ENCODE measurements at places on chromosomes 6 and 20.

GRCh38 chr6:126927841-126928240 is 190.6 kb upstream of the RSPO3 start:
- DNase-seq: no peak

DNA sequence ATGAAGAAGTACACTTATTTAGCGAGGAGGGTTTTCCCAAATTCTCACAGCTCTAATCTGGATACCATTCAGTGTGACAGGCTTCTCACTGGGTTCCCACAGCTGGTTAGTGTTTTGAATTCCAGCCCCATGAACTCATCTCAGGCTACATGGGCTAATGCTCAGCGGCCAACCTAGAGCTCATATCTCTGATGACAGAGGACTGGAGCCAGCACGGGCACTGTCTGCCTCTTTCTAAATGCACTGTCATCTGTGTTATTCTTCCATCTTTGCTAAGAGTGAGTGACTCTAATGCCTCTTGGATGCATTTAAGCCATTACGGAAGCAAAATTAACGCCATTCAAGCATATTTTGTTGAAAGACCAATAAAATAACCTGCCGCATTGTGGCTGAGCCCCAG is 308.9 kb upstream of the JAG1 start:
- peak; percentile 92 for DNase-seq

DNA sequence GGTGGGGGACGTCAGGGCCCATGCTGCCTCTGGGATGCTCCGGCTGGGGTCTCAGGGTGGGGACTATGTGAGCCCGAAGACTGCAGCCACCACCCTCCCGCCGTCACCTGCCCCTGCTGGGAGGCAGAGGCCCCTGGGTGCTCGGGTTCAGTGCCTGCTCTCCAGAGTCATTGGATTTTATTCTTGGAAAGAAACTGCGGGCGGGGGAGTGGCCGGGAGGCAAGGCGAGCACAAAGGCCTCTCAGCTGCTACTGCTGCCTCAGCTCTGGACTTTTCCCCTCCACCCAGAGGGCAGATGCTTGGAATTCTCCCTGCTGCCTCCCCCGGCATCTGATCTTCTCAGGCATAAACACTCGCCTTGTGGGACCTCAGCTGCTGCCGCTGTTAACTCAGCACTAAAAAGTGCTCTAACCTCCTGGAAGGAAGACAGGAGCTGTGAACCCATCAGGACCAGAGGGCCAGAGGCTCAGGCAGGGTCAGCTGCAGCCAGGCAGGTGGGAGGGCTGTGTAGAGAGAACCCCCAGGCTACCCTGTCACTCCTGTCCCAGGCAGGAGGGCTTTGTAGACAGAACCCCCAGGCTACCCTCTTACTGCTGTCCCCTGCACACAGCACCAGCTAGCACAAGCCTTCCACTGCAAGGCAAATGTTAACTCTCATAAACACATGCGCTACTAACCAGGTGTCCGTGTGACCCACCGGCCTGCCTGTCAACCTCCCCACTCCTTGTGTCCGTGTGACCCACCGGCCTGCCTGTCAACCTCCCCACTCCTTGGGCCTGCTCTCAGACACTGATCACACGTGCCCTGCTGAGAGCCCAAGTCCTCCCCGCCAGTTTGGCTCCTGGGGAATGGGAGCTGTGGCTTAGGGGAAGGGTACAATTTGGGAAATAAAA is 9.4 kb upstream of the FRMD1 start:
- peak; percentile 76 for DNase-seq

DNA sequence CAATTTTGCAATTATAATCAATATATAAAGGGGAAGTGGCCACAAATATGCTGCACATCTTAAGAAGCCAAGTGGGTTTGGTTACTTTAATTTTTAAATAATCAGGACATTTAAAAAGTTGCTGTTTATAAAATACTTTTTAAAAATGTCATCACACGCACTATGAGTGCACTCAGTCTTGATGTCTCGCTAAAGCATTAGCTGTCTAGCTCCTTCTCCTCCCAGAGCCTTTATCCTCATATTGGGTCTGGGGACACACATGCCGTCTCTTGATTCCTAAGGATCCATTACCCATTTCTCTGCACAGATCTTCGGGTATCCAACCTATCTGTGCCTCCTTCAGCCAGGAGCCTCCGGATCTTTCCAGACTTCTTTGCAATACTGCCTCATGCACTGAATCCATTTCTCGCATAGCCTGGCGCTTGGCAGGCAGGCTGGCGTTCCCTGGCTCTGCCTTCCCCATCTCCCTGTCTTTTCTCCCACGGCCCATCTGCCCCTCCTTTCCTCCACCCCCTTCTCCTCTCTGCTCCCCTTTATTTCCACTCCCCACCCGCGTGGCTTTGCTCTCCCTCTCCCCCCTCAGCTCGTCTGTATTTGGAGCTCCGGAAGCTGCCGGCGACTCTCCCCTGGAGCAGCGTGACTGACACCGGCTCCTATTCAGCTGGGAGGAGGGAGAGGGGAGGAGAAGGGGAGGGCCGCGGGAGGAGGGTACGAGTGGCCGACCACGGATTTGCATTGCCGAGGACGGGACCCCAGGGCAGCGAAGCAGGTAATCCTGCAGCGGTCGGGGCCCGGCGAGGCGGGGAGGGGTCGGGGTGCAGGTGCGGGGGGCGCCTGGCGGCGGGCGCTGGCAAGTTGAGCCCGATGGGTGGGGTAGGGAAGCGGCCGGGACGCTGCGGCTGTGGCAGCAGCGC is at the start of gene CAP2:
Gene CAP2 (plus strand): TSS at position 618 of the 914 bp plus-strand sequence. CDS start 27,961 bp downstream, outside the sequence.
- DNase-seq: peak; percentile 79

- no peak for DNase-seq
Observed at GRCh38 chr6:36187446-36187845, 9.1 kb upstream of the BRPF3 start.

- no peak for DNase-seq
Observed at GRCh38 chr6:55833284-55833683, 42.1 kb downstream of the BMP5 start.

DNA sequence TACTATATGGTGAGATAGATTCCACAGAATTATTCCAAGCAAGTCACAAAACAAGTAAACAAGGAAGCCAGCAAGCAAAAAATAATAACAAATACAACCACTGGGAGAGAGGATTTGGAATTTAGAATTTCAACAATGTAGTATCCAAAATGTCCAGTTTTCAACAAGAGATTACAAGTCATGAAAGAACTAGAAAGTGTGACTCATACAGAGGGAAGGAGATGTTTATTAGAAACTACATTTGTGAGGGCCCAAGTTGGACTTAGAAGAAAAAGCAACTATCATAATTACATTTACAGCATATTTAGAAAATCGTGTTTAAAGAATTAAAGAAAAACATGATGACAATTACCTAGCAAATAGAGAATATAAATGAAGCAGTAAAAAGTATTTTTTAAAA is 494.6 kb upstream of the ID4 start:
- no peak for DNase-seq

DNA sequence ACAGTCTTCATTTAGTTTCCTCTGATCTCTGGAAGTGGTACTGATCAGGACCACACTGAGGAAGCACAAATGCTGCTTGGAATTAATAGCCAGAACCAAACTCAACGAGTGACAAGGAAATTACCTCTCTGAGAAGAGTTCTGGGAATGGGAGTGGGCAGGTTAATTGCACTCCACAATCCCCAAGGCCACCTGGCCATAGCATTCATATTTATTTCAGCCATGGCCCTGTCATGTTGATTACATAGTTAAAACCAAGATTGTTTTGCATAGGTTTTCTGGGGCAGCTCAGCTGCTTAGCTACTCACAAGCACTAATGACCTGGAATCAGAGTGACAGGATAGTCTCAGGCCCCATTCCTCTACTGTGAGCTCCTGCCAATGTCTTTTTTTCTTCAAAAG is 230.2 kb upstream of the RIMS1 start:
- no peak for DNase-seq
